ENCODE measurements at places on chromosomes 4 and X. TPM values are rescaled to one million over a fixed set of nuclear protein-coding genes. Genes with fewer than 3 reads are reported as not detected.

PDLIM3 gene
- total RNA-seq = not detected

SSX1 gene
- not detected for total RNA-seq

PI4K2B gene
- 14.4 TPM for total RNA-seq

GAGE1 gene
- total RNA-seq = not detected

RRH gene
- not detected for total RNA-seq

NALF2 gene
- 0.03 TPM for total RNA-seq

S100G gene
- not detected for total RNA-seq

GPR82 gene
- not detected for total RNA-seq

SPANXD gene
- total RNA-seq = not detected

MAGEB10 gene
- total RNA-seq = not detected

ZFP42 gene
- total RNA-seq = not detected

CCDC160 gene
- not detected for total RNA-seq

ZXDA gene
- 2.1 TPM for total RNA-seq

RHOH gene
- not detected for total RNA-seq

TRIML2 gene
- not detected for total RNA-seq

CPE gene
- total RNA-seq = not detected

TGIF2LX gene
- not detected for total RNA-seq

SLC7A11 gene
- 16.6 TPM for total RNA-seq

TMEM150C gene
- not detected for total RNA-seq

HMGB3 gene
- total RNA-seq = 26.7 TPM

ETNPPL gene
- total RNA-seq = not detected

NAT8L gene
- total RNA-seq = not detected

CXCL8 gene
- total RNA-seq = 4.4 TPM

RLIM gene
- 21.2 TPM for total RNA-seq

TCEAL6 gene
- total RNA-seq = not detected

EDNRA gene
- not detected for total RNA-seq

OCRL gene
- total RNA-seq = 12.4 TPM

HTN1 gene
- total RNA-seq = not detected

EIF2S3 gene
- 95.2 TPM for total RNA-seq

PCDH10 gene
- total RNA-seq = not detected

NIPAL1 gene
- total RNA-seq = 16.5 TPM

RAB9B gene
- not detected for total RNA-seq

ABCG2 gene
- 55.5 TPM for total RNA-seq

Measured in HT-29 (cell line).